Kidney (tissue), 22 donors: ENCODE measurements at places on chromosomes 6 and 20. TPM values are rescaled to one million over a fixed set of nuclear protein-coding genes. Genes with fewer than 3 reads are reported as not detected.

DNA sequence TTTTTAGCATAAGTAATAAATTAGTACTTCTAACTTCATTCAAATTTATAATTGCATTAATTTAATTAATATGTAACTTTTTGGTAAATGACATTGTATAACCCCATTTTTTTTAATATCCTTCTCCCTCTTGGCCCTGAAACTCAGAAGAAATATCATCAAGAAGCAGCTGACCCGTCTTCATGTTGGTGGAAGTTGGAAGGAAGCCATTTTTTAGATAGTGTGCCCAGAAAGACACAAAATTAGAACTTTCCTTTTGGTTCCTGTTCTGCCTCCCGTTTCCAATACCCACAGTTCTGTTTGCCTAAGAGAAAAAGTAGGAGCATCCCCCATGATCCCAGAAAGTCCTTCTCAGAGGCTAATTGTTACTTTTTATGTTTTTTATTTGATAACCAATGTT, 65.5 kb downstream of the PLCB4 start:
- no peaks in the 10 kb centered on the region for H3K36me3 ChIP-seq
- no peaks in the 10 kb centered on the region for H3K27me3 ChIP-seq
- no peak overlapping the region for H3K27ac ChIP-seq
- H3K4me3 ChIP-seq, result no peak overlapping the region

- peaks cover 2% of the 10 kb centered on the region for H3K4me1 ChIP-seq
- H3K27ac ChIP-seq, result peak overlapping the region; percentile 12
- no peaks in the 10 kb centered on the region for H3K27me3 ChIP-seq
- no peaks in the 10 kb centered on the region for H3K36me3 ChIP-seq
These were observed 43.3 kb downstream of the SLC13A3 start for GRCh38 chr20:46607849-46608497.

Gene NPEPL1
- 60.2 TPM for total RNA-seq

Gene ALDH8A1
- 11.2 TPM for total RNA-seq

DNA sequence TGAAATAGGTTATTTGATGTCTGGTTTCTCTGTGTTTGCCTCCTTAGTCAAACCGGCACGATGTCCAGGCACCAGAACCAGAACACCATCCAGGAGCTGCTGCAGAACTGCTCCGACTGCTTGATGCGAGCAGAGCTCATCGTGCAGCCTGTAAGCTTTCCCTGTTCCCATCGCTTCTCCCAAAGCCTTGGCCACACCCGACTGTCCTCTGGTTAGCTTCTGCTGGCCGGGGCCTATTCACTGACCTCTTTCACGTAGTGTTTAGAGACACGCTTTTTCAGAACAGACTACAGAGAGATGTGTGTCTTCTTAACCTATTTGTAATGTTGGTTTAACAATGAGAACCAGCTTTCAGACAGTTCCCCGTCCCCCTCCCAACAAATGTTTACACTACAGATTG, 14.2 kb downstream of the DSP start:
- no peak for DNase-seq
- H3K4me3 ChIP-seq, result no peak overlapping the region
- no peaks in the 10 kb centered on the region for H3K4me1 ChIP-seq
- no peaks in the 10 kb centered on the region for H3K27me3 ChIP-seq
- no peak overlapping the region for H3K27ac ChIP-seq
- H3K36me3 ChIP-seq, result peaks cover 10% of the 10 kb centered on the region

Gene TINAG
- total RNA-seq, result 22.1 TPM

- H3K4me3 ChIP-seq, result no peak overlapping the region
- H3K36me3 ChIP-seq, result no peaks in the 10 kb centered on the region
- H3K4me1 ChIP-seq, result no peaks in the 10 kb centered on the region
- H3K27me3 ChIP-seq, result peaks cover 35% of the 10 kb centered on the region
These were observed 6.0 kb downstream of the MMP9 start for GRCh38 chr20:46014517-46015396.

DNA sequence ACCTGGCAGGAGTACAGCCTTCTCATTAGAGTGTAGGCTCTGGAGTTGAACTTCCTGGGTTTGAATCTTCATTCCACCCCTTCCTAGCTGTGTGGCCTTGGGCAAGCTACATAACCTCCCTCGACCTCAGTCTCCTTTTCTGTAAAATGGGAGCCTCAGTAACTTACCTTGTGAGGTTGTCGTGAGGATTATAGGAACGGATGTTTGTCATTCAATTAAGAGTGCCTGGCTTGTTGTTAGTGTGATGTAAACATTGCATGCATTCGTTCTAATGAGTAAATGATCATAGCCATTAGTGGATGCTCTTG, 45.2 kb downstream of the TOX2 start:
- peaks cover 3% of the 10 kb centered on the region for H3K4me1 ChIP-seq
- DNase-seq, result no peak
- no peak overlapping the region for H3K27ac ChIP-seq
- H3K36me3 ChIP-seq, result no peaks in the 10 kb centered on the region

GRCh38 chr6:137904822-137905617, 38.0 kb downstream of the TNFAIP3 start:
- no peaks in the 10 kb centered on the region for H3K36me3 ChIP-seq
- H3K27ac ChIP-seq, result no peak overlapping the region
- peak; percentile 82 for DNase-seq
- H3K4me1 ChIP-seq, result no peaks in the 10 kb centered on the region
- no peaks in the 10 kb centered on the region for H3K27me3 ChIP-seq

- no peaks in the 10 kb centered on the region for H3K36me3 ChIP-seq
- H3K27me3 ChIP-seq, result no peaks in the 10 kb centered on the region
- DNase-seq, result no peak
- H3K4me1 ChIP-seq, result no peaks in the 10 kb centered on the region
- H3K4me3 ChIP-seq, result no peak overlapping the region
These were observed 23.7 kb upstream of the CCDC167 start for GRCh38 chr6:37523412-37523811.

DNA sequence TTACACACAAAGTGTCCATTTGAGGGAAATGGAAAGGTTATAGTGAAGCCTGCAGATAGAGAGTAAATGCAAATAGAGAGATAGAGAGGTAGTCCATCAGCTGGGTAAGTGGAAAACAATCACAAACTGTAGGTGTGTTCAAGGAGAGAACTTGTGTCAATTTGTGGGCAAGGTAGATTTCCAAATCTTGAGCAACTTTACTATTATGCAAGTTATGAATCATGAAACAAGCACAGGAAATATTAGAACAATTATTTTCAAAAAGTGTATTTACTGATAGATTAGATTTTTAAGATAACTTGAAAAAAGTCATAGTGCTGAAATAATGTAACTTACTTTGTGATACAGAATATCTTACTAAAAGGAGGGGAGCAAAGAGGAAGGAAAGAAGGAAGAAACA, 792.9 kb downstream of the EYS start:
- H3K27ac ChIP-seq, result no peak overlapping the region
- no peak overlapping the region for H3K4me3 ChIP-seq
- no peaks in the 10 kb centered on the region for H3K36me3 ChIP-seq
- no peaks in the 10 kb centered on the region for H3K27me3 ChIP-seq
- no peaks in the 10 kb centered on the region for H3K4me1 ChIP-seq
- DNase-seq, result no peak

GRCh38 chr20:3115190-3116107, 30.9 kb upstream of the AVP start:
- H3K27ac ChIP-seq, result no peak overlapping the region
- no peaks in the 10 kb centered on the region for H3K4me1 ChIP-seq
- no peak overlapping the region for H3K4me3 ChIP-seq
- H3K36me3 ChIP-seq, result peaks cover 7% of the 10 kb centered on the region
- H3K27me3 ChIP-seq, result no peaks in the 10 kb centered on the region
